ENCODE measurements at places on chromosomes 11 and 22. TPM values are rescaled to one million over a fixed set of nuclear protein-coding genes. Genes with fewer than 3 reads are reported as not detected.

NLRX1 gene
- 21.3 TPM for total RNA-seq

RBM14 gene
- total RNA-seq, result 14.1 TPM

TTC36 gene
- total RNA-seq, result 1.0 TPM

DNA sequence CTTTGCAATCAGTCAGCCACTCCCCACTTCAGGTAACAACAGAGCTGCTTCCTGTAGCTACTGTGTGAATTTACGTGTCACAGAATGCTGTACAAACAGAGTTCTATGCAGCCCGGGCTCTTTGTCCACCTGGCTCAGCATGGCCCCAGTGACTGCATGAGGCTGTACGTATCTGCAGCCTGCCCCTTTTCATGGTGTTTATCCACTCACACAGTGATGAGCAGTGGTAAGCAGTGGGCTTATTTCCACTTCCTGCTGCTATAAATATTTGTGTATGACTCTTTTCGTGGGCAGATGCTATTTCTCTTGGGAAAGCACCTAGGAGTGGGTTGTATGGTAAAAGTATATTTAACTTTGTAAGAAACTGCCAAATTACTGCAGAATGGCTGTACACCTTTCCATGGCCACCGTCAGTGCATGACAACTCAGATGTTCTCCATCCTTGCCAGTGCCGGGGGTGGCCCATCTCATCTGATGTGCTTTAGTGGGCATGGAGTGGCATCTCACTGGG, 43.3 kb downstream of the MYEOV start:
- DNase-seq, result peak; percentile 67

DNA sequence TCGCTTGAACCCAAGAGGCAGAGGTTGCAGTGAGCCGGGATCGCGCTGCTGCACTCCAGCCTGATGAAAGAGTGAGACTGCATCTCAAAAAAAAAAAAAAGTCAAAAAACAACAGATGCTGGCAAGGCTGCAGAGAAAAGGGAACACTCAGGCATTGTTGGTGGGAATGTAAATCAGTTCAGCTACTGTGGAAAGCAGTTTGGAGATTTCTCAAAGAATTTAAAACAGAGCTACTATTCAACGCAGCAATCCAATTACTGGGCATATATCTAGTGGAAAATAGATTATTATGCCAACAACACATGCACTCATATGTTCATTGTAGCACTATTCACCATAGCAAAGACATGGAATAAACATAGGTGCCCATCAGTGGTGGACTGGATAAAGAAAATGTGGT, 89.7 kb downstream of the EFCAB6 start:
- DNase-seq, result no peak

- DNase-seq, result no peak
Observed at GRCh38 chr11:98107736-98108135, 913.0 kb upstream of the CNTN5 start.

DNA sequence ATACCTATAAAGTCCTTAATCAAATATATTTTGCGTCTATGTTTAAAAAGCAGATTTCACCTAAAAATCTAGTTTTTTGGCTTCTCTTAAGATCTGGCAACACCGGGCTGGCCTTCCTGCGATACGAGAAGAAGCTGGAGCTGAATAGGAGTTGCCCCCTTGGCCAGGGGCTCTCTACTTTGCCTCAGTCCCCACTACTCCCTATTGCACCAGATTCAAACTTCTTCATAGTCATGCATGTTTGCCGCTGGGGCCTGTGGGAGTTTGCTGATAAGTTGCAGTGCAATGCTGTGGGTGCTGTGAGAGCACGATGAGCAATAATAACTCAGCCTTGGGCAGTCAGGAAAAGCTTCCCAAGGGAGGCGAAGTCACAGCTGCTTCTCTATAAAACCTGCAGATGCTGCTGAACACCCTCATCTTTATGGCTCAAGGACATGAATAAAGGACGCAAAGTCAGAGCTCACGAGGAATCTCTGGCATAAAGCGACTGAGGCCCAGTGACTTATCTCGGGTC, 15.2 kb upstream of the EIF3D start:
- DNase-seq, result no peak

DNA sequence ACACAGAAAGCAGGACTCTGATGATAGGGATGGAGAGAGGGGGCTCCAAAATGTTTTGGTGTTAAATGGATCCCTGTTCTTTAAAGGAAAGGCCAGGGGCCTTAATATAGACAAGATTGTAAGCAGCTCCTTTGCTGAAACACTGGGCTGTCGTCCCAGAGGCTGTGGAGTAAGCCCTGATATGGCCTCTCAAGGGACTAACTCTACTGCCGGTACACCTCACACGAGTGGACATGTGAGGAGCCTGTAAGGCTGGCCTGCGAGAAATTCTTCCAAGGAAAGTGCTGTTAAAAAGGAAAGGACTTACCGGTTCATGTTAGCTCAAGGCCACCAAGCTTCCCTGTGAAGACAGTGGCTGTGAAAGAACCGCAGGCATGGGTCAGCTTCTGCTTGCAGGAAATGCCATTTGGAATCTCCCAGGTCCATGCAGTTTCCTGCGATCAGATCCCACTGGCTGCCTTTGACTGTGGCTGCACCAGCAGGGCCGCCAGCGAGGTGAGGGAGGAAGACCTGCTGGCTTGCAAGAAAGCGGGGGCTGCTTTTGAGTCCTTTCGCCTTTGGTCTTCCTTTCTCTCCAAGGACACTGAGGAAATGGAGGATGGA, 106.6 kb downstream of the PRR5L start:
- no peak for DNase-seq

- no peak for DNase-seq
Observed at GRCh38 chr22:29855611-29856181, 17.6 kb upstream of the ASCC2 start.

DNA sequence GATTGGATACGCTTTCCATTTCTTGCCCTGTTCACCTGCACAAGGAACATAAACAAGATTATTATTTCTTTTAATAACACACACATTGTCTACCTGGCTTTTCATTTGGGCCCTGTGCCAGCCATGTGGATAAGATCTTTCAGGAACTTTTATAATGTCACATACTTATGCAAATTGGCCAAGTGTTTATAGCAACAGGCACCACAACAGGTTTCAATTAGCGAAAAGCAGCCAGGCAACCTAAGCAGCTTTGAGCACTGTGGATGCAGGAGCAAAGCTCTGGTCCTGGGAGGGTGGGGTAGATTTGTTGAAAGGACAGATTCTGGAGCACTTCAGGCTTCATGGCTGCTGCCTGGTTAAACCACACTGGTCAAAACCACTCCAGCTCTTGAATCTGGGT, 217.4 kb downstream of the BARX2 start:
- no peak for DNase-seq
